ENCODE measurements at places on chromosomes 2 and 18.
A peak's percentile ranks its signal among the peaks of the same experiment; 100 is the strongest.

- no peak for DNase-seq
These were observed 148.7 kb downstream of the OSR1 start for GRCh38 chr2:19209575-19210341.

- no peak for DNase-seq
These were observed 31.7 kb downstream of the SULT1C2 start for GRCh38 chr2:108320326-108320922.

DNA sequence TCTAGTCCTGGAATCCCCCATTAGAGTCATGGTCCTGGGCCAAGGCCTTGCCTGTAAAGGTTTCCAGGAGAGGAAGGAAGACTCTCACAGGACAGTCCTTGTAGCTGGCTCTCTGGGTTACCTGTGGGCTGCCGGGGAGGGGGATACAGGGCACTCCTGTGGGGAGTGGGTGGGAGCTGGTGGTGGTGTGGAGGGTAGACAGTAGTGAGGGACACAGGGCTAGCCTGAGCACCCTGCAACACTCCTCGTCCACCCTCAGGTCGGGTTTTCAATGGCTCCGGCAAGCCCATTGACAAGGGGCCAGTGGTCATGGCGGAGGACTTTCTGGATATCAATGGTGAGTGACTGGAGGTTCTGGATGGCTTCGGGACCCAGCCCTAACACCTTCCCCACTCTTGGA lies 19.7 kb upstream of the ANKRD53 start:
- no peak for DNase-seq

GRCh38 chr2:113081488-113082210 lies 13.9 kb downstream of the IL1F10 start:
- no peak for DNase-seq

- no peak for DNase-seq
These were observed 31.2 kb upstream of the ITGAV start for GRCh38 chr2:186558512-186559276.

GRCh38 chr2:166784296-166784946 lies 103.9 kb upstream of the XIRP2 start:
- peak; percentile 31 for DNase-seq

GRCh38 chr18:14936313-14936712 lies 188.3 kb downstream of the ANKRD30B start:
- no peak for DNase-seq

DNA sequence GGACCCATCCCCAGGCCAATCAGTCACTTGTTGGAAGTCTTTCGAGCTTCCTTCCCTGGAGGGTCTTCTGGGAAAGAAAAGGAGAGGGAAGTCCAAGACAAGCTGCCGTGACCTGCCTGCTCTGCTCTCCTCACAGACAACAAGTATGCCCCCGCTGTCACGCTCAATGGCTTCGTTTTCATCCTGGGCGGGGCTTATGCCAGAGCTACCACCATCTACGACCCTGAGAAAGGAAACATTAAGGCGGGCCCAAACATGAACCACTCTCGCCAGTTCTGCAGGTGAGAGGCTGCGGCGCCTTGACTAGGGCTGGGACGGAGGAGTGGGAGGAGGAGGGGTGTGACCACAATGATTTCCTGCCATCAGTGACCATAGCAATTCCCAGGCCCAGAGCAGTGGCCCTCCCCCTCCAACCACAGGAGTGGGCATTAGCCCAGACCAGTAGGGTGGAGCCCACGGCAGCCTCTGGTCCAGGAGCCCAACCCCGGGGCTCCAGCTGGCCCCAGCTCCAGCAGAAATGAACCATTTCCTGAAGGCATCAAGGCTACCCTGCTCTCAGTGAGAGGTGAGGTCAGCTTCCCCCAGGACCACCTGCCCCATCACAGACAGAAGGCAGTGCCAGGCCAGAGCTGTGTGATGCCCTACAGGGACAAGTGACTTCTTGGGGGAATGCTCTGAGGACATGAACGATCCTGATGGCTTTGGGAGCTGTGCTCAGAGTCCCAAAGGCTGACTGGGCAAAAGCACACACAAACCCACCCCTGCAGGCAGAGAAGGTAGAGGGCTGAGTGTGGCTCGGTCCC lies 223.1 kb downstream of the ATAD2B start:
- no peak for DNase-seq

DNA sequence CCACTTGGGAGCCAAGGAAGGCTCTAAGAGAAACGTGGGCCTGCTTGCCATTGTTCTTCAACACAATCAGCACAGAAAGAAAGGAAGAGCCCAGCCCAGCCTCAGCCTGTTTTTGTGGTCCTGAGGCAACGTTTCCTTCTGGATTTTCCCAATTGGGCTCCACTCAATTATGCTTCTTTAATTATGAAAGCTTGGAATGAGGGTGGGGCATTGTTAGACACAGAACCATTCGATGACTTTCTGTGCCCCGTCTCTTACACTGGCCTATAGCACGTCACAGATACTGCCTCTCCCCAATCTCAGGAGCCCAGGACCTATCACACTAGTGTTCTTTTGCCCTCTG lies 207.4 kb downstream of the ZFP36L2 start:
- DNase-seq, result no peak

GRCh38 chr2:109305490-109306167 lies 176.6 kb downstream of the SH3RF3 start:
- no peak for DNase-seq

- no peak for DNase-seq
These were observed 842.5 kb upstream of the NXPH2 start for GRCh38 chr2:139622691-139623090.

DNA sequence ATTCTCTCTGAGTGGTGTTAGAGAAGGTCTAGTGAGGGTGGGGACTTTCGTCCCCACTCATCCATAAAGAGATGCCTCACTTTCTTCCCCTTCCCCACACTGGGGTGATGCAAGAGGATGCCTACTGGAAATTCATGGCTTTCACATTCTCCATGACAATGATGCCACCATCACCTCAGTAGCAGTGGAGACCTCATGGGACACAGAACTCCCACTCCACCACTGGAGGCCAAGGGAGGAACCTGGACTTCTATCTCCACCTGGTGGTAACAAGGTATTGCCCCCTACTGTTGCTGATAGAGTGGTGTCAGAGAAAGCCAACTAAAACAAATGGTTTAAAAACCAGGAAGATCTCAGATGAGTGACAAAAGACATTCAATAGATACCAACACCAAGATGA lies 110.9 kb downstream of the INHBB start:
- DNase-seq, result no peak

All from NCI-H2081 (cell line).